ENCODE measurements at places on chromosomes 3 and 15.
A peak's percentile ranks its signal among the peaks of the same experiment; 100 is the strongest.

DNA sequence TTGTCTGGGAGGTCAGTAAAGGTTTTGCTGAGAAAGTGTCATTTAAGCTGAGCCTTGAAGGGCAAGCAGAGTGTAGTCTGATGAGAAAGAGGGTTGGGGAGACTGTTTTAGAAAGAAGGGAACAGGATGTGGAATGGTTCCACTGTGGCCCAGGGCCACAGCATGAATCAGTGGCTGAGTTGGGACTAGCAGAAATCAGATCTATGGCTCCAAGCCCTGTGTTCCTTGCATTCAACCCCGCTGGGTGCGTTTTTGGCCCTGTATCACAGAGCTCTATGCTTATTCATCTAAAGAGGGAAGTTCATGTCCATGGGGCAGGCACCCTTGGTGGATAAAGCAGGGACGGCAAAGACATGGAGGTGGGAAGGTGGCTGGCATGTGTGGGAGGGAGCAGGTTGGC, 151.3 kb downstream of the CACNA1D start:
- DNase-seq, result no peak

DNA sequence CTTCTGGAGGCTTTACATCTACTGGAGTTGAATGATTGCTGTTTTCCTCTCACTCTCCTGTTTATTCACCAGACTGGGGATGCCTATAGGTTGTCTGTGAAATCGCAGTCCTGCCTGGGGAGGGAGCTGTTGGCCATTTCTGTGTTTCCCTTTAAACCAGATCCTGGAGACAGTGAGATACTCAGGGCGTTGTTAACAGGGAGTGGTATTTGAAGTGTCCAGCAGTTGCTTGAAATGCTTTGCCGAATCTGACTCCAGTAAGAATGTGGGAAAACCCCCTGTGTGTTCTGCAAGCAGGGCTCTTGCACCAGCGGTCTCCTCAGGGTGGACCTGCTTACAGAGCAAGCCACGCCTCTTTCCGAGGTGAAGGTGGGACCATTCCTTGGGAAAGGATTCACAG, 4.3 kb upstream of the LRRK1 start:
- DNase-seq, result peak; percentile 14

GRCh38 chr3:52404391-52404790, 40.5 kb downstream of the SEMA3G start:
- DNase-seq, result no peak

GRCh38 chr15:60318216-60318867, 79.4 kb downstream of the ANXA2 start:
- no peak for DNase-seq

DNA sequence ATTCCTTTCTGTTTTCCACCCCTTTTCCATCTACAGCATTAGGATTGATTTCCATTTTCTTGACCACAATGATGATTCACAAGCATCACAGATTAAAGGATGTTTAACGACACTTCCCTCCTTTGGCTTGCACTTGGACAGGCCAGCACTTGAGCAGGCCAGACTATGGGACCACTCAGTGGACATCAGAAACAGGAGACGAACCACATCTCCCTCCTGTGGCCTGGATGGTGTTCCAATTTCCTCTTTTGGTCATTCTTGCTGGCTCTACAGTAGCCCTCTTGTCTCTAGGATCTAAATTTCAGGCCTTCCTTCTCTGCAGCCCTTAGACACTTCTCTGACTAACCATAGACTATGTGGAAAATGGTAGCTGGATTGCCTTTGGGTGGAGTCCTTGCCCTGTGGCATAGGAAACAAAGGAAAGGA, 78.8 kb upstream of the BOC start:
- no peak for DNase-seq

- DNase-seq, result no peak
These were observed 35.2 kb downstream of the SLC6A20 start for GRCh38 chr3:45760878-45761711.

- DNase-seq, result no peak
These were observed 62.2 kb upstream of the P2RY1 start for GRCh38 chr3:152772674-152773225.

DNA sequence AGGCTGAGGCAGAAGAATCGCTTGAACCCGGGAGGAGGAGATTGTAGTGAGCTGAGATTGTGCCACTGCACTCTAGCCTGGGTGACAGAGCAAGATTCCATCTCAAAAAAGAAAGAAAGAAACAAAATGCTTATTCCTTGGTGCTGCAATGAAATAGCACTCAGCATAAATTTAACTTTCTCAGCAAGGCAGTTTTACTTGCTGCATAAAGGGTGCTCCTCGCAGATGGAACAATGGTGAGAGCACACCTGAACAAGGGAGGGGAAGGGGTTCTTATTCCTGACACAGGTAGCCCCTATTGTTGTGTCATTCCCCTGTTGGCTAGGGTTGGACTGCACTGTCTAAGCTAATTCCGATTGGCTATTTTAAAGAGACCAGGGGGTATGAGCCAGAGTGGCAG, 17.1 kb downstream of the PAK2 start:
- DNase-seq, result no peak

- DNase-seq, result no peak
These were observed 39.3 kb downstream of the TRAK1 start for GRCh38 chr3:42130329-42131070.

DNA sequence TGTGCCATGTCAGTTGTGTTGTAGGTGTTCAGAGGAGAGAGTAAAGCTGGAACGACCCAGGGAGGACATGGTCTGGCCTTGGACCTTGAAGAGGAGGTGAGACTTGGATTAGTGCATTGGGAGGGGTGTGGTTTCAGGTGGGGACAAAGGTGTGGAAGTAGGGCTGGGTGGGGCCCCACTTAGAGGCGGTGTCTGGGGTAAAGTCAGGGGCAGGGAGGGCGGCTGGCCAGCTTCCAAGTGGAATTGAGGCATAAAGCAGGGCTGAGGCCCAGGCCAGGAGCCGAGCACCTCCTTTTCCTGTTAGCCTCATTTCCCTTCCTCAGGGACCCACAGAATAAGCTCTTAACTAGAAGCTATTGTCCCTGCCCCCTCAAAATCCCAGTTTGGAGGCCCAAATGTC, 36.2 kb upstream of the FLNB start:
- no peak for DNase-seq

Measured in SW 1271 (cell line).